ENCODE measurements at places on chromosomes 12 and 14.
A peak's percentile ranks its signal among the peaks of the same experiment; 100 is the strongest.

GRCh38 chr14:85415015-85415712, 114.8 kb upstream of the FLRT2 start:
- no peak for DNase-seq

DNA sequence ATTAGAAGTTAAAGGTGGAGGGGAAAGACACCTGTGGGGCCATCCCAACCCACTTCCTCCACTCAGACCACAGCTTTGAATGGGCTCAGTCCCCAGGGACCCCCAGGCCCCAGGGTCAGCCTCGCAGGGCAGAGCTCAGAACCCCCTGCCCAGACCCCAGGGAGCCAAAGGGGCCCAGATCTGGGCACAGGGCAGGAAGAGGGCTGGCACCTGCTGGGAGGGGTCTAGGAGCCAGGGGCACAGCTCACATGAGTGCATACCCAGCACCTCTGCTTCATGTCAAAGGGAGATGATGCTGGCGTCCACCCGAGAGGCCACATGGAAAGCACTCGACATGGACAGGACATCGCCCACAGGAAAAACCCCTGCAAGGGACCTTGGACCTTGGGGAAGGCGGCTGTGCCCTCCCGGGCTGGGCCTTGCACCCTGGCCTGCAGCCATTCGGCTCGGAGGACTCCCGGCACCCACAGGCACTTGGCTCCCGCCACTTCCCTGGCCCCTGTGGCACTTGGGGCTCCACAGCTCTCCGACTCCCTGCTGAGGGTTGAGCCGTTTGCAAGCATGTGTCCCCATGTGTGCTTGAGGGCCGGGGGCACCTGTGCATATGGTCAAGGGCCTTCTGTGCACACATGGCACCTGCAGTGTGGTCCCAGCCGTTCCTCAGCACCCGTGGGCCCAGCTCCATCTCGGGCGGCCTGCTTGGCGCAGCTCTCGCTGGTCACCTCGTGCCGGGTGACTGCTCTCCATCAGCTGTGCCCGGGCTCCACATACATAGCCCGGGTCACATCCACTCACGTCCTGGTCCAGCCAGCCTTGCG, 7.8 kb upstream of the AMN start:
- no peak for DNase-seq

DNA sequence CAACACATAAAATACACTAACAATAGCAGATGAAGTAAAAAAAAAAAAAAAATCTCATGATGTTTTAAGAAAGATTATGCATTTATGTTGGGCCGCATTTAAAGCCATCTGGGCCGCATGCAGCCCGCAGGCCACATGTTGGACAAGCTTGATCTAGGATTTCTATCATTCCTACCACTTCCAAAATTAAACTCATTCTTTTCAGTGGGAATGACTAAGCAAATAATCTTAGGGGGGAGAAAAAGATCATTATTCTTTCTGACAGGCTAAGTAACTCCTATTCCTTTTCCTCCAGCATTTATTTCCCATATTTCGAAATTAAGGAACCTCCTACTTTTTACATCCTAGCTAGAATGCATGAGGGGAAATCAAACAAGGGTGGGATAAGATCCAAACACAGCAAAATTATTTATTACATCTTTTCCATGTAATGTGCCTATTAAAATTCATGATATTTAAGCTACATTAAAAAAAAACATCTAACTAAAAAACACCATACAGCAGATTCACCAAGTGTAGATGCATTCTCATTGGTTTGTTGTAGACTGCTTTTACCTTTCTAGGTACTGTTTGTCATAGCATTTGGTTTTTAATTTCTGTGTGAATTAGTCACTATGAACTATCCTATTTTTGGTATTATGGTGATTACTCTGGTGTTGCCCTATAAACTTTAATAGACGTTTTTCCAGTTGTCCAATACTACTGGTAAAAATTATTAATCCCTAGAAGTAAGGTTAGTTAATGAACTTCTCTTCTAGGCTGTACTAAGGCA, 76.1 kb downstream of the RASSF8 start:
- DNase-seq, result no peak

- peak; percentile 15 for DNase-seq
Observed at GRCh38 chr12:109291521-109292341, 17.4 kb downstream of the FOXN4 start.

DNA sequence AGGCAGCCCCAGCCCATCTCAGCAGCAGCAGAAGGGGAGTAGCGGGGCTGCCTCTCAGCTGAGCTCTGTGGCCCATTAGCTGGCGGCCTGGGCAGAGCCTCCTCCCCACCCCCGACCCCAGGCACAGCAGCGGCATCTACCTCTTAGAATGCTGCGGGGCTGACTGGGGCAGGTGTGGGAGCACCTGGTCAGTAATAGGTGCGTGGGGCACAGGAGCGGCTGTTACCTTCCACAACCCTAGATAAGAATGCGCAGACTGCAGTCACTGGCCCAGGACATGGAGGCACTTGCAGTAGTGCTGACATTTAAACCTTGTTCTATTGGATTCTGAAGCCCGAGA, 35.6 kb downstream of the SYNE3 start:
- no peak for DNase-seq

DNA sequence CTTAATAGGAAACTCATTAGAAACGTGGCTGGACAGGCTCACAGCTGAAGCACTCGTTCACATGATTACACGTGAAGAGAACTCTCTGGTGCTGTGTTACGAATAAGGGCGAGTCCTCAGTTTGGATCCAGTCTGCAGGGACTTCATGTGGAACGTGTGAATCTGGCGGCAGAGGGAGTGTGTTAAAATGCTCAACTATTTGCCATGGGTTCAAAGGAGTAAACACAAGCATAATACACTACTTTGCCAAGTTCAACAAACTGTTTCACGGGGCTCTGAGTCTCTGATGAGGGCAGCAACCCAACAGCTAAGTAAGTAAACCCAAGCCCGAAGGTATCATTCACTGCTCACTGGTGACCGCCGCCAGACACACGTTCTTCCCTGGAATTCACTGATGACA, 42.4 kb downstream of the NUAK1 start:
- DNase-seq, result no peak

GRCh38 chr12:77723308-77723707, 107.4 kb upstream of the NAV3 start:
- no peak for DNase-seq

- DNase-seq, result no peak
Observed at GRCh38 chr12:66539431-66539830, 139.4 kb downstream of the GRIP1 start.

DNA sequence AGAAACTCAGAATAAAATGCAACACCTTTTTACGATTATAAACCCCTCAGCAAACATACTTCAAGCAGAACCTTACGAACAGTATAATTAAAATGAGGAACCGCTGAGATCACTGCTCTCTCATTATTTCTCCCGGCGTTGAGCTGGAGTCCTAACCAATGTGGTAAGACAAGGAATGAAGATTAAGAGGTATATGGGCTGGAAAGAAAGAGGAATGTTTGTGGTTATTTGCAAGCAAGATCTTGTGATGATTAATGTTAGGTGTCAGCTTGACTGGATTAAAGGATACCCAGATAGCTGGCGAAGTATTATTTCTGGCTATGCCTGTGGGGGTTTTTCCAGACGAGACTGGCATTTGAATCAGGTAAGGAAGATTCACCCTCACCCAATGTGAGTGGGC, 10.3 kb upstream of the ZNF84 start:
- DNase-seq, result no peak

- DNase-seq, result peak; percentile 10
Observed at GRCh38 chr12:27899151-27899661, 73.3 kb downstream of the PTHLH start.

DNA sequence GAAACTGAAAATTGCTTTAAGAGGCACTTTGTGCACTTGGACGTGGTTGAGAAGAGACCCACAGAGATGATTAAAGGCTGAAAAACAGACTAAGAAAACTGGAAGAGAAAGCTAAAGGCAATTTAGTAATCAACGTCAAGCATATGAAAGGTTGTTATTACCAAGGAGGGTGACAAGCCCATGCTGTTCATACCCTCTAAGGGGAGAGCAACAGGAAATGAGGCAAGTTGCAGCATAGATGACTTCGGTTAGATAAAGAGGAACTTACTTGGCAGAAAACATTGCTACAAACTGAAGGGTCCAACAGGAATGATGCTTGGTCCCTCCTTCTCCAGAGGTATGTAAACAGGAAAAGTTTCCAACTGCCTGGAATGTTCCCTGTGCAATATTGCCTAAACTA, 107.8 kb downstream of the DUSP6 start:
- DNase-seq, result peak; percentile 29

DNA sequence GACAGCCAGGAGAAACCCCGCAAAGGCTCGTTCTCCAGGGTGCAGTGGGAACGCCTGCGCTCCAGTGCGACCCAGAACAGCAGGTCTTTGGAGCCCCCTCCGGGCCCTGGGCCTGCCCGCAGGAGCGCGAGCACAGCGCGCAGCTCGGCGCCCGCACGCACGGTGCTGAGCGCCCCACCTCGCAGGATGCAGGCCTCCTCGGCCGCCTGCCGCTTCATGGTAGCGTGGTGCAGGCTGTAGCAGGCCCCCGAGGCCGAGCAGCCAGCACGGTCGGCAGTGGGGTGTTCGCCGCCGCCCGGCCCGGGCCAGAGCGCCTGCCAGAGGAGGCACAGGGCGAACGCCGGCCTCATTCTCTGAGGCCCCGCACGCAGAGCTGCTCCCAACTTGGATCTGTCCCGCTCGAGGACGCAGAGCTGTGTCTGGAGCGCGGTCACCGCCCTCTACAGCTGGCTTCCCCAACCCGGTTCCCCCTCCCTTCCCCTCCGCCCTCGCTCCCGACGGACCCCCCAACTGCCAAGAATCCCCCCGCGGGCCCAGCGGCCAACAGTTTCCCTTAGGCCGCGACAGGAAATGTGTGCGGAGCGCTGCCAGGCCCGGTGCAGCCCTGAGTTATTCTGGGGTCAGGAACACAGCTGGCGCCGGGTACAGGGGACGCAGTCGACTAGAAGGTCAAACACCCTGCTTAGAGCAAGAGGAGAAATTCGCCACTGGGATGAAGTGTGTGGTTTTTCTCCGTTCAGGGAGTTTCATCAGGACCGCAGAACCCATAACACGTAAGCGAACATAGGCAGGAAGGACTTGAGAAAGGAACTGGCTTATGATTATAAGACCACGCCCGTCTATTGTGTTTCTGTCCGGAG, at the start of gene CLEC14A:
Gene CLEC14A, minus strand, starts transcription at position 421 of the 860 bp plus-strand sequence. Its CDS starts 71 bp downstream, at position 350.
- DNase-seq, result peak; percentile 8

GRCh38 chr14:95261616-95262510, 57.8 kb downstream of the CLMN start:
- no peak for DNase-seq

- no peak for DNase-seq
Observed at GRCh38 chr12:94678379-94678778, 28.0 kb upstream of the TMCC3 start.

DNA sequence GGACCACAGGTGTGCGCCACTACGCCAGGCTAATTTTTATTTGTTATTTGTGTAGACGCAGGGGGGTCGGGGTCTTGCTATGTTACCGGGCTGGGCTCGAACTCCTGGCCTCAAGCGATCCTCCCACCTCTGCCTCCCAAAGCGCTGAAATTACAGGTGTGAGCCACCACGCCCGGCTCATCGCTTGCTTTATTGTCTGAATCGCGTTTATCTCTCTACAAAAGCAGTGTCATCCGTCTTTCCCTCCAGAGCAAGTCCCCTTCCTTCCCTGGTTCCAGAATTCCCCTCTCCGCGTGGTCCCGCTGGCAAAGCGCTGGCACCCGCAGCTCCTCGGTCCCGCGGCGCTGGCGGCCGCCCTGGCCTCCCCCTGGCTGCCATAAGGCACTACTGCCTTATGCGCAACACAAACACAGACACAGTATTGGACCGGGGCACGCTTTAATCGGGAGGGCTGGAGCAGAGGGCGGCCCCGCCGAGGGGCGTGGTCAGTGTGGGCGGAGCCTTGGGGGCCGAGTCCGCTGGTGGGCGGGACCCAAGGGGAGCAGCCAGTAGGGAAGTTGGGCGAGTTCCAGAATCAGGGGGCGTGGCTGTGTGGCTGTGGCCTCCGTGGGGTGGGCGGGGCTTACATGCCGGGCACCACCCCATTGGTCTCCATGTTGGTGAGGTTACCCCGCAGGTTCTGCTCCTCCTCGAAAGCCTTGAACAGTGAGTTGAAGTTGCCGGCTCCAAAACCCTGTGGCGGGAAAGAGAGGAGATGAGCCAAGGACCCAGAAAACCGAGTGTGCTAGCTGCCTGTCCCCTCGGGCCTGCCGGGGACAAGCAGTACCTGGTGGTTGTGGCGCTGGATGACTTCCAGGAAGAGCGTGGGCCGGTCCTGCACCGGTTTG, 19.3 kb downstream of the HPD start:
- DNase-seq, result peak; percentile 100

DNA sequence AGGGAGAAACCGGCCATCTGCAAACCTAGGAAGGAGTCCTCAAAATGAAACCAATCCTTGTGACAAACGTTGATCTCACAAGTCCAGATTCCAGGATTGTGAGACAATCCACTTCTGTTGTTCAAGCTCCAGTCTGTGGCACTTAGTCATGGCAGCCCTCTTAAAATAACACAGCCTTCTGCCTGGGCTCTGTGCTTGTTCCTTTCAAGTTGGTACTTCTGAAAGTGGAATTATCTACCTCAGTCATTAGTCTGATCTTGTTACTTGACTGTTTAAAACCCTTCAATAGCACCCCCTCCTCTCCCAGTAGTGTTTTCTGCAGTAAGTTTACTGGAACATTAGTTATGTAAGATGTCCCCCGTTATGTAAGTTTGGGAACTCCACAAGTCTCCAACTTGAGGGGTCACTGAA, 111.0 kb upstream of the HIF1A start:
- no peak for DNase-seq

- peak; percentile 40 for DNase-seq
Observed at GRCh38 chr12:8088574-8088973, 6.5 kb downstream of the NECAP1 start.

- no peak for DNase-seq
Observed at GRCh38 chr12:114090211-114090610, 124.1 kb upstream of the RBM19 start.

DNA sequence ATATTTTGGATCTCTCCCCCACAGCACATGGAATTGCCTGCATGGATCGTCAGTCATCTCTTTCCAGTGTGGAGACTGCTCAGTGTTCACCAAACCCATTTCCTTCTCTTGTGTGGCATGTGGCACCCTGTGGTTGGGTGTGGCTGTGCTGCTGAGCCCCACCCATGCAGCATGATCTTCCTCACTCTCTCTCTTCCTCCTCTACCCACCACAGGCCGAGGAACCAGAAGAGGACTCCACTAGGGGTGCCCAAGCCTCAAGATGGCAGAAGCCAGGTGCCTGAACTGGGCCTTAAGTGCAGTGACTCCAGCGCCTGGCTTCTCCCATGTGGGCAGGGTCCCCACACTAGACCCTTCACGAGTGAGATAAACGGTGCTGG, 66.8 kb upstream of the GPR68 start:
- peak; percentile 49 for DNase-seq

- no peak for DNase-seq
Observed at GRCh38 chr14:74637178-74637550, 25.1 kb upstream of the LTBP2 start.

DNA sequence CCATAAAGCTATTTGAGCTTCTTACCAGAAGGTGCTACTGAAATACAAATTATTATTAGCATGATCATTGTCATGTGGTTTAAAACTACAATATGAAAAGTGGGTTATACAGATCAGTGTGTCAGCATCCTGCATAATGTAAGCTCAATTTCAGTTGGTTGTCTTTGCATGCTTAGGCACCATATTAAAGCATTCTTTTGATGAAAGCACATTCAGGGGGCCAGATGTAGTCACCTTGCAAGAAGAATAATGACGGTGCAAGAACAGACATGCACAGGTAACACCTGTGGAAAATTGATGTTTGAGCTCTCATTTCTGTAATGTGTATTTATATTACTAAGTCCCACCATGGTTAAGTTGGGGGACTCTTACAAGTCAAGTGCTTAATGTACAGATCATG, 123.9 kb downstream of the PAX9 start:
- DNase-seq, result no peak

GRCh38 chr14:49972131-49972671, 79.3 kb downstream of the ARF6 start:
- no peak for DNase-seq

GRCh38 chr14:51367600-51367931, 127.5 kb downstream of the TMX1 start:
- no peak for DNase-seq

Data from activated CD4-positive, alpha-beta T cell treated with anti-CD3 and anti-CD28 coated beads for 48 hours (primary cell).